ENCODE measurements at places on chromosomes 12 and 14.

GRCh38 chr12:120760349-120761254 is 35.0 kb downstream of the ACADS start:
- no peak for DNase-seq

DNA sequence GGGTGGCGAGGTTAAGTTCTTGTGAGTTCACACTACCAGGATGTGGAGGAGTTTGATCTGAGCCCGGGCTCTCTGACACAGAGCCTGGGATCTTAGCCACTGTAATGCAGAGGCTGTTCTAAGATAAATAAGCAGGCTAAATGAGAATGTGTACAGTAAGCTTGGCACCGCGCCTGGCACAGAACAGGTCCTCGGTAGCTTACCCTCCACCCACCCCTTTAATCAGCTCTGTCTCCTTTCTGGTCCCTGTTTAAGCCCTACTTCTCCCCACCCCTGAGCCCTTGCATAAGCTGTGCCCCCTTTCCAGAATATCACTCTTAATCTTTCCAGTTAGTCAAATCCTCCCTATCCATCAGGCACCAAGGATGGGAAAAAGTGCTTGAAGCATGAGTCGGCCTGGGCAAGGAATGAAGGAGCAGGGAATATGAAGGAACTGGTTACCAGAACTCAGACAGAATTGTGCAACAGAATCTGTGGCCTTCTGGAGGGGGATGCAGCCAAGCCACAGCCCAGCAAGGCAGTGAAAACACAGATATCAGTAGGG is 32.8 kb upstream of the CMKLR1 start:
- no peak for DNase-seq

DNA sequence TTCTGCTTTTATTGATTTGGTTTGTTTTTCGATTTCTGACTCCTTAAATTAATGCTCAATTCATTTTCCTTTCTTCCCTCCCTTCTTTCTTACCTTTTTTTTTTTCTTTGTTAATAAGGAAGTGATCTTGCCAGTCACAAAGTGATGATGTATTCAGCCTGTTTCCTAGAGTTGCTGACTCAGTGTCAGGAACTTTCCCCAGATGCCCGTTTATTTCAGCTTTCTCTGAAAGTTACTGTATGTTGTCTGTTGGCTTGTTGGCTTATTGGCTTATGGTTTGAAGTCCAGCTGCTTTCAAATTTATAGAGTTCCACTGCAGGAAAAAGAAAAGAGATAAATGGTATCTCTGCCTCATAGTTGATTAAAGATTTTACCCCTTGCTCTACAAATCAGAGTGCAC is 12.4 kb upstream of the SLC6A15 start:
- DNase-seq = no peak

DNA sequence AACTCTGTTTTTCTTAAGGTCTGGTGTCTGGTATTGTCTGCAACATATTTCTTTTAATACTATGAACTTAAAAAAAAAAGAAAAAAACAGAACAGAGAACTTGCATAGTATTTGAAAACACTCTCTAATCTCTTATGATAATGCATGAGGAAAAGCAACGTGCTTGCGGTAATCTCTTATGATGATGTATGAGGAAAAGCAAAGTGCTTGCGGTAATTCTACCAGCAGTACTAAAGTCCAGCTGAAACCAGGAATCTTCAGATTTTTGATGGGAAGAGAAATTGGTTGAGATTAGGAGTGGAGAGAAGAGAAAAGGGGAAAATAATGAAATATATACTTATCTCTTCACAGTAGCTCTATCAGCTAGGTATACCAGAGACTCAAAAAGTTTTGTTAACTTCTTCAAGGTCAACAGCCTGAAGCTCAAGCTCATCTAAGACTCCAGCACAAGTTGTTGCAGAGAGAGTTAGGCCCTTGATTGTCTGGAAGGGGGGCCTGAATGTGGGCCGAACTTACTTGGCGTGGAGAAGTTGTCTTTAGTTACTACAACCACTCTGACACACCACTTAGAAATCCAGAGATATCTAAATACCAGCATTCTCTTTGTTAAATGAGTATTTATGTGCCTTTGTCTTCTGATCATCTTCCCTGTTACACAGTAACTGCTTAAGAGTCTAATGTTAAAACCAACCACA is 240.4 kb downstream of the PRKD1 start:
- no peak for DNase-seq

- DNase-seq = no peak
Observed at GRCh38 chr14:22070119-22070982, 396.7 kb upstream of the OR4E1 start.

DNA sequence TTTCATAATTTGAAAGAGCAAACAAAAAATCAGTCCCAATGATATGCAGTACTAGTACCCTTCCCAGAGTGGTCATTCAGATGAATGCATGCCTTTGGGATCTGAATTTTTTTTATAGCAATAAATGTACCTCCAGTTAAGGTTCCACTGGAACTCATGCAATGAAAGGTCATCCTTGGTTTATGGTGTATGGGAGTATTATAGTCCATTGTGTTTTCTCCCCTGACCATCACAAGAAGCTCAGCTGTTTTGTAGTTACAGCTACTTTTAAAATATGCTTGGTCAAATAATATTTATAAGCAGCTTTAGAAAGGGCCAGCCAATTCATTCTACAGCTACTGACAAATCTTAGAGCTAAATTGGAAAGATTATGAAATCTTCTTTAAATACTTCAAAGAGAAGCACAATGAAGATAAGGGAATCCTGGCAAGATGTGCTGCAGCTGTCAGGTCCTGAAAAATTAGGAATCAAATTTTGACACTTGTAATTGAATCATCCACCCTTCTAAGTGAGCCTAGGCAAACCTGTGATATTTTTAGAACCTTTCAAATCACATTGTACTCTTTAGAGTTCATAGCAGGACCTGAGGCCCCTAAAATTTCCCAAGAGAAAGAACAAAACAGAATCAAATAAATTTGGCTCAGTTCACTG is 46.5 kb downstream of the IFT81 start:
- DNase-seq = no peak

DNA sequence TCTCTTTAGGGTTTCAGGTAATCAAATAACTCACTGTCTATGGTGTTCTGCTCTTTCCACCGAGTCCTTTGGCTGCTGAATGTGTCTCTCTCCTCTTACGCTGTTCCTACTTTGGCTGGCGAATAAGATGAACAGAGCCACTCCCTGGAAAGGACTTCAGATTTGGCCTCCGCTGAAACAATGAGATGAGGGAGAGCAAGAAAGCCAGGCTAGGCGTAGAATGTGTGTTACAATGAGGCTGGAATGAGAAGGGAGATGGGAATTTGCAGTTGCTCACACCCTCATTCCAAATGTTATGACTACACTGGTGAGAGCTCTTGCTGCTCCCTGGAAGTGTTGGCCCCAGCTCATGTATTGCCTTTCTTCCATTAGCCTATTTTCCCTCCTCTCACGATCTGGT is at the start of gene MFAP5:
TSS of gene MFAP5 (minus strand) at position 234 of the 400 bp plus-strand sequence. CDS start 722 bp downstream, outside the sequence.
- DNase-seq = no peak

GRCh38 chr14:102911991-102912761 is 10.3 kb upstream of the AMN start:
- no peak for DNase-seq

DNA sequence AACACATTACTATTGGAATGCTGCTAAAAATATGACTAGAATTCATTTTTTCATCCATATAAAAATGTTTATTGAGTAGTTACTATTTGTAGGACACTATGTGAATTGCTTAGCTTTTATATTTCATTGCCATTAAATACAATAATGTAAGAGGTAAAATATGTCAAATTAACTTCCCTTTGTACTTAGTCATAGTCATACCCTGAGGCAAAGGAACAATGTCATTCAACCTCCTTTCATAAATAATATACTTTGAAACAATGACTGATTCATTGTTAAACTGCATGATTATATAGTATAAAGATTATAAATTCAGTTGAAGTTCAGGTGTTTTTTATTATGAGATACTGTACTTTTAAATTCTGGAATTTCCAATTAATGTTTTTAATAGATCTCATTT is 105.2 kb downstream of the GARIN6 start:
- no peak for DNase-seq

DNA sequence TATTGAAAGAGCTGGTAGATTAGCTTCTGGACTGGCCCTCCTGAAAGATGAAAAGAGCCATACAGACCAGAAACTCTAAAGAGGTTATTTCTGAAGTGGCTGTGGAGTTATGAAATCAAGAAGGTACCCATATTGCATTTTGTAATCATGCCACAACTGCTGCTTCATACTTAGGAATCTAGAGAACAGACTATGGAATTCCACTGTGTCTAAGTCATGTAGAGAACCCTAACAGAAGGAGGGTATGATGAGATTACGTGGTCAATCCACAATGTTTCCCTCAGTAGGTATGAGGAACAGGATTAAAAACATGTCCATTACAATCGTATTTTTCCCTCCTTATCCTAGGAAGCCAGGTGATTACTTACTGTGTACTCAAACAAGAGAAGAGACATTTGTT is 708.8 kb downstream of the RERGL start:
- DNase-seq = no peak

DNA sequence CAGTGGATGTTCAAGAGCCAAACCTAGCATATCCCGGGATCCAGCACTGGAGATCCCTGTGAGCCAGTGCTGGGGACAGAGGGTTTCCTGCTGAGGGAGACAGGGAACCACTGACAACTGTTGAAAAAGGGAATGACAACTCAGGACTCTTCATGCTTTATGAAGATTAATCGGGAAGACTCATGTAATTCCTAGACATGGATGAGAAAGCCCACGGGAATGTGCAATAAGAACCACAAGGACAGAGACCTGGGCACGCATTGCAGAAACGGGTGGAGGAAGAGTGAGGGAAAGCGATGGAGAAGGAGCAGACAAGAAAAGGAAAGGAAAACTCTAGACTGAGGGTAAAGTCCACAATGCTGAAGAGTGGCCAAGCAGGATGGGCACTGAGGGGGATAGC is 296.0 kb downstream of the PCNX1 start:
- no peak for DNase-seq

GRCh38 chr14:59520224-59520623 is 35.9 kb downstream of the JKAMP start:
- DNase-seq = no peak

DNA sequence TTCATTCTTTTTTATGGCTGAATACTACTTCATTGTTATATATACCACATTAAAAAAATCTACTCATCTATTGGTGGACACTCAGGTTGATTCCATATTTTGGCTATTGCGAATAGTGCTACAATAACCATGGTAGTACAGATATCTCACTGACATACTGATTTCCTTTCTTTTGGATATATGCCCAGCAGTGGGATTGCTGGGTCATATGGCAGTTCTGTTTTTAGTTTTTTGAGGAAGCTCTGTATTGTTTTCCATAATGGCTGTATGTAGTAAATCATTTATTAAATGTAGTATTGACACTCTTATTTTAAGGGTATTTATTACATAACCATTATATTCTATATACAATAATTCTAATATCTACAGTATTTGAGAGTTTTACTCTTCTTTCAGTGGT is 43.7 kb downstream of the PTCSC3 start:
- no peak for DNase-seq

- no peak for DNase-seq
Observed at GRCh38 chr12:2641207-2641606, 153.6 kb upstream of the FKBP4 start.

- no peak for DNase-seq
Observed at GRCh38 chr12:112796067-112796466, 4.5 kb downstream of the RPH3A start.

DNA sequence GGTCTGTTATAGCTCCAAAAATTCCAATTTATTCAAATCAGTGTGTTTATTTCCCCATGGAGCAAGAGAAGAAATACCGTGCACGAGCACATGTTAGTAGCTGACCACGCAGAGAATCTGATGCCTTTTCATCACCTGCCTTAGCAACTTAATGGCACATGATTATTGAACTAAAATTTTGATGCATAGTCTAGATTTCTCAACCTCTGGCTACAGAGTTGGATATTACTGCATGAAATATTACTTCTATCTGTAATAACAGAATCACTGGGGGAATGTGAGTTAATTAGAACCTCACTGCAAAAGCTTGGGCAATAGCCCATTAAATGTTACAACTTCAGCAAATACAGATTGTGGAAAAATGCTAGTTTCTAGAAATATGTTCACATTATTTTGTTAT is 335.8 kb downstream of the FLRT2 start:
- no peak for DNase-seq

DNA sequence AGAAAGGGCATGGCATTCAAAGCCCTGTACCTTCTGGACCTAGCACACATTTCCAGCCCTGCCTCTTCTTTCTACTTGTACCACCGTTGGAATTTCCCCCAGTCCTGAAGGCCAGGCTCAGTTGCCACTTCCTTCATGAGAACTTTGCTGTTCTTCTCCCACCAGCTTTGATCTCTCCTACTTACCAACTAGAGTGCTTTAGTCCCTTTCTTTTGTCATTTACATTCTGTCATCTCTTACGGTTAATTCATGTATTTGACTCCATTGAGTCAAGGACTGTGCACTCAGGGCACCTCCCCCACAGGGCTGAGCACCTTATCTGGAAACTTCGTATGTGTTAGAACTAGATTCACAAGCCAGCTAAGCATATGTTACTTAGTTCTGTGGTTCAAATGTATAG is 26.3 kb downstream of the BICDL1 start:
- DNase-seq = no peak

GRCh38 chr12:79766705-79767464 is 76.1 kb upstream of the PAWR start:
- no peak for DNase-seq

- DNase-seq = no peak
Observed at GRCh38 chr14:90696720-90697119, 119.5 kb downstream of the TTC7B start.
